Activated CD4-positive, alpha-beta T cell treated with anti-CD3 and anti-CD28 coated beads for 36 hours (primary cell): ENCODE measurements at places on chromosomes 6 and 20. TPM values are rescaled to one million over a fixed set of nuclear protein-coding genes. Genes with fewer than 3 reads are reported as not detected.

Gene DEFB127
- not detected for total RNA-seq

DNA sequence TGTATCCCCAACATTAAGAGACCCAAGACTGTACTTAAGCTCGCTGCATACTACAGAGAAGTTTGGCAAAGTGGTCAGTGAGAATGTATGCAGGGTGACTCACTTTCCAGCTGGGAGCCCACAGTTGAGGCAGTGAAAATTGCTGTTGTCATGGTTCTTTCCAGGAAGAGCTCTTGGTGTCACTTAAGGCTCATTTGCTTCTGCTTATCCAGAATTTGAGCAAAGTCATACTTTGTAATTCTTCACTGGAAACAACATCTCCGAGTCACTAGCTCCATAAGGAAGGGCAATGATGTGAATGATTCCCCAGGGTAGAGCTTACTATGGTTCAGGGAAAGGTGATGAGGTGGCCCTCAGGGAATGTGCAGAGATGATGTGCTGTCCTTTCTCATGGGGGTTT is 65.4 kb upstream of the FBXL4 start:
- peaks cover 2% of the 10 kb centered on the region for H3K27me3 ChIP-seq
- H3K4me1 ChIP-seq, result no peaks in the 10 kb centered on the region
- no peak overlapping the region for H3K27ac ChIP-seq
- no peak for DNase-seq

DNA sequence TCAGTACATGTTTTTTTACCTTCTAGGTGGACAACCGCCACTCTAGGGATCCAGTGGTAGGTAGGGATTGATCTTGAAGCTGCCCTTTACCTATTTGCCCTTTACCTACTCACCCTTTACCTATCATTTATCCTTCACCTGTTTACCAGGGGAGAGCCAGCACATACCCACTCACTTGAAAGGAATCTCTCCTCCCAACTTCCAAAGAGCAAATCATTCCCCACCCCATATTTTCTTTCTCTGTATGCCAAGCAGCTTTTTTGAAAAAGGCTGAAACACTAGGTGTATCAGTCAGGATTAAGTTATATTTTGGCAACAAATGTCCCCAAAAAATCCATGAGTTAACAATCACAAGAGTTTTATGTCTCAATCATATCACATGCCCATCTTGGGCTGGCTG is 10.5 kb upstream of the EPM2A start:
- DNase-seq, result no peak
- no peak overlapping the region for H3K27ac ChIP-seq
- peaks cover 6% of the 10 kb centered on the region for H3K36me3 ChIP-seq
- H3K27me3 ChIP-seq, result no peaks in the 10 kb centered on the region
- peaks cover 4% of the 10 kb centered on the region for H3K4me1 ChIP-seq

Gene IRF4
- 617 TPM for total RNA-seq

DNA sequence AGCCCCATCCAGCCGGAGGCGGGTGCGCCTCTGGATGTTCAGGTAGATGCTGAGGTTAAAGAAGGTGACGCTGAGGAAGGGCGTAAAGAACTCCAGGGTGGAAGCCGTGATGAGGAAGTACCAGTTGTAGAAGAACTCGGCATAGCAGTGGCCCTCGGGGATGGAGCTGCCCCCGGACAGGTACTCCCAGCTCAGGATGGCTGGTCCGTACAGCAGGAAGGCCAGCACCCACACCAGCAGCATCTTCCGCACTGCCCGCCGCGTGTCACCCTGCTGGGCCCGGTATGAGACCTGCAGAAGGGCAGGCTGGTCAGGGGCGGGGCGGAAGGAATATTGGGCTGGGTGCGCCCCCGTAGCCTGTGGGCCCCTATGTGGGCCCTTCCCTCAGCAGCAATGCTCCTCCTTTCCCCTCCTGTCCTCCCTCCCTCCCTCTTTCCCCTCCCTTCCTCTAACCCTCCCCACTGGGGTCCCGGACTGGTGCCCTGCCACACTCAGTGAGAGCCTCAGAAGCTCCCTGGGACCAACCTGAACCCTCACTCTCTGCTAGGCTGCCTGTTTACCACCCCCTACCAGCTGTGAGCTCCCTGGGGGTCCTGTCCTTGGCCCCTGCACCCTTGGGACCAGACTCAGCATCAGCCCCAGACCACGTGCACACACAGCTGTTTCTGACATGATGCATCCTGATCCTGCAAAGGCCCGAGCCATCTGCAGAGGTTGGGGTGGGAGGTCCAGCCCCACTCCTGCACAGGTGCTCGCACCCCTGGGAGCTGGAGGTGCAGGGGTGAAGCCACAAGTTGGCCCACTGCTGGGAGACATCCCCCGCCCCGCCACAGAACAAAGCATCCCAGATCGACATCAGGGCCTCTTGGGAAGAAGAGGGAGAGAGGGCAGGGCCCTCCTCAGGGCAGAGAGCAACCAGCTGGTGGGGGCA is 3.2 kb downstream of the HRH3 start:
- no peak overlapping the region for H3K4me3 ChIP-seq
- no peak for DNase-seq
- no peak overlapping the region for H3K27ac ChIP-seq
